Activated CD4-positive, alpha-beta T cell treated with anti-CD3 and anti-CD28 coated beads, Interleukin-10, Interleukin-2, amounts not matched to agents 100 ng/mL and 50 ng/mL, durations not matched to agents 16 hours and 8 hours (primary cell): ENCODE measurements at places on chromosomes 2 and 18.

GRCh38 chr2:231323316-231323715 is 72.2 kb upstream of the B3GNT7 start:
- DNase-seq = no peak

GRCh38 chr2:68537809-68538208 is 70.4 kb downstream of the APLF start:
- peak; percentile 66 for DNase-seq

DNA sequence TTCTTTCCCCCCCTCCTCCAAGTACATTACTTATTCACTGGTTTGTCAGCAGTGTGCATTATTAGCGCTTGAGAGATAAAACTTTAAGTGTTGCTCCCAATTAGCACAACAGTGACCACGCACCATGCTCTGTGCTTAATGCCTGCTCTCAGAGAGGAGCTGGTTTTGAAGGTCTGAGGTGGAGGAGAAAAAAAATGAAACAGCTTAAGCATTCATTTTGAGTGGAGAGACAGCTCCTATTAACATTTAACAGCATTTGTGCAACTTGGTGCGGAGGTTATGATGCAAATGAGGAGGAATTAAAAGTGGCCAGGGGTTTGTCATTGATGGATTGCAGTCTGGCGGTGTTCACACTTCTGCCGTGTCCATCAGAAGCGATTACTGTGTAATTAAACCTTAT is 141.8 kb downstream of the FIGN start:
- no peak for DNase-seq

DNA sequence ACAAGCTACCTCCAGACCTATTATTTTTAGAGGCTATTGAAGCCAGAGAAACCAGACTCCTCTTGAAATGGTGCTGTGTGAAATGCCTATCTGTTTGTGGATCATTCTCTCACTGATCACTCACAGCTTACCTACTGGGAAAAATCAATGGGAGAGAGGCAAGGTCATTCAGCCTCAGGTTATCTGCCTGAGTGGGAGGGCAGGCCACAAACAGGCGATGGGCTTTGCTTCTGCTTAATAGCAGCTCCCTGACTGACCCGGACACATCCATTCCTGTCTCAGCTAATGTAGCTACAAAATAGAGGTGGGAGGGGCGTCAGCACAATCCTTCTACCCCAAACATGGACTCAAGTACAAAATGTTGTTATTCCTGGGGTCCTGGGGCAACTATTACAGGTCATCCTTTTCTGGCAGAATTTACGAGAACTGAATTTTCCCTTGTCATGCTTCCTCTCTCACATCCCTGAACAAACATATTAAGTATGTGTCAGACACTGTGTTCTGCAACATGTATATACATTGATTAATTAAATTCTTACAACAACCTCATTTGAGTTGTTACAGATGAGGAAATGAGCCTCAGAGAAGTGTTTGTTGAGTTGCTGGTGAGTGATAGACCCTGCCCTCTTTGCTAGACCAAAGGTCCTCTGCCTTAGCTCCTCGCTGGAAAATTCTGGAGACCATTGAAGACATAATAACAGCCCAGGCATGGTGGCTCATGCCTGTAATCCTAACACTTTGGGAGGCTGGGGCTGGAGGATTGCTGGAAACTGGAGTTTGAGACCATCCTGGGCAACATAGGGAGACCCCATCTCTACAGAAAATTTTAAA is 60.5 kb downstream of the CDK15 start:
- no peak for DNase-seq

- DNase-seq = no peak
These were observed 828.2 kb downstream of the RNF144A start for GRCh38 chr2:7745369-7745768.

GRCh38 chr2:184644685-184645084 is 46.4 kb downstream of the ZNF804A start:
- DNase-seq = no peak

- peak; percentile 41 for DNase-seq
These were observed 24.5 kb downstream of the CYP27A1 start for GRCh38 chr2:218806346-218806978.

DNA sequence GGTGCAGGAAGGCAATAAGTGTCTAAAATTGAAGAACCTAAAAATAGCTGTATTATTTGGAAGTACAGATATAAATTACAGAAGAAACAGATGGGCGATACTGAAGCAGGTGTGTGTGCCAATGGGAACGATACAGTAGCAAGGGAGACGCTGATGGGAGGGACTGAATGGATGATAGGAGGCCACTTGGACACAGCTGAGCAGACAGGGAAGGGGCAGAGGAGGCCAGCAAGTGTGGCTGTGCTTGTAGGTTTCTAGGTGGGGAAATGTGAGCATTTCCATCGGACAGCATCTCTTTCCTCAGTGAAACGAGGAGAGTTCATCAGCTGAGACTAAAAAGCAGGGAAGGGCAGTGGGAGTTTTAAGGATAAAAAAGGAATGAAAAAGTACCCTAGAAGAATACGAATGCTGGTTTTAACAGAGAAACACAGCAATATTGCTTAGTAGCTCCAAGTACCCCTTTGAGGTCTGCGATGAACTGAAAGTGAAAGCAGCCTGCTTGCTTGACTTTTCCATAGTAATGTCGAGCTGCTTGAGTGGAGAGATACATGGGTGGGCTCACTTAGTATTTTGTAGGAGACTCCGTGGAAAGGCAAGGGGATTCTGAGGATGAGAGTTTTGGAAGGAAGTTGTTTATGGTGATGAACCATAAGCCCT is 91.7 kb upstream of the EPC2 start:
- peak; percentile 42 for DNase-seq

DNA sequence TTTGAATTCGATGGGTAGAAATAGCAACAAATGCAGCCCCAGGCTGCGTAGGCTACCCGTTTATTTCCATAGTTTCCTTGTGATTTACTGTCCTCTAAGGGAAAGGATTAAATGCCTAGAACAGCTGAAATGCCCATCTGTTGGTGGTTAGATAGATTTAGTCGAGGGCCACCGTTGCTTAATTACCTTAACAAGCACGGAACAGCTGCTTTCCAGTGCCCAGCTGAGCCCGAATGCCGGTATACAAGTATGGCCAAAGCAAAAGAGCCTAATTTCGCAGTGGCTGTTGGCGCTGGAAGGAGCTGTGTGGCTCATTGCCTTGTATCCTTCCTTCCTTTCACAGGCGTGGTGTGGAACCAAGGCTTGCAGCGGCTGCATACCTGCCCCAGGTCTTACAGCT is 109.1 kb downstream of the CABLES1 start:
- DNase-seq = no peak

GRCh38 chr18:12254820-12255511 is 805 bp downstream of the CIDEA start:
- no peak for DNase-seq

- DNase-seq = peak; percentile 64
These were observed 24.7 kb upstream of the PNPT1 start for GRCh38 chr2:55718165-55719008.

DNA sequence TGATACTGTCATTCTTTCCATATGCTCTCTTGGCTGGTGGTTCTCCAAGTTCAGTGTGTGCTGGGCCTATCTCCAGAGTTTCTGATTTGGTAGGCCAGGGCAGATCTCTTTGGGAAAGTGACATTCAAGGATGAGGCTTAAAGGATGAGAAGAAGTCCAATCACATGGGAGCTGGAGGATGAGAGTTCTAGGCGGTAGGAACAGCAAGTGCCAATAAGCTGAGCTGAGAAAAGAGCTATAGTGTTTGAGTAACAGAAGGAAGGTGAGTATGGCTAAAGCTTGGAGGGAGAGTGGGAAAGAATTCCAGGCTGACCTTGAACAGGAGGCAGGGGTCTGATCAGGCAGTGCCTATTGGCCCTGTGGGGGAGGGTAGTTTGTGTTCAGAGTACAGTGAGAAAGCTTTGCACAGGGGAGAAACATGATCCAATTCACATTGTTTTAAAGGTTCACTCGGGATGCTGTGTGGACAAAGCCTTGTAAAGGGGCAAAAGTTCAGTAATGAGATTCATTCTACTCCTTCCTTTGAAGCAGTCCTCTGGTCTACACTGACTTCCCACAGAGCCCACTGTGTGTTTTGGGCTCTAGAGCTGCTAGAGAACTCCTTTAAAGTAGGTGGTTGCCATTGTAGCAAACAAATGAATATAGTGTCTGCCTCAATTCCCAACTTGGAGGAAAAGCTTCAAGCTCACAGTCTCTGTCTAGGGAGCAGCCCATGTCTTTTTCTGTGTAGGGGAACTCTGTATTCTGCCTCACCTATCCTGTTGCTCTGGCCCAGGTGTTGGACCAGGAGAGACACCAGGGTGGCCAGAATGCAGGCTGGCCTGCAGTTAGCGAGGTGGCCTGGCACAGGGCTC is 81.8 kb downstream of the FASTKD2 start:
- DNase-seq = no peak

- DNase-seq = no peak
These were observed 1074.8 kb upstream of the CDH2 start for GRCh38 chr18:29251681-29252080.

- no peak for DNase-seq
These were observed 52.4 kb downstream of the RTN4 start for GRCh38 chr2:54997826-54998225.

DNA sequence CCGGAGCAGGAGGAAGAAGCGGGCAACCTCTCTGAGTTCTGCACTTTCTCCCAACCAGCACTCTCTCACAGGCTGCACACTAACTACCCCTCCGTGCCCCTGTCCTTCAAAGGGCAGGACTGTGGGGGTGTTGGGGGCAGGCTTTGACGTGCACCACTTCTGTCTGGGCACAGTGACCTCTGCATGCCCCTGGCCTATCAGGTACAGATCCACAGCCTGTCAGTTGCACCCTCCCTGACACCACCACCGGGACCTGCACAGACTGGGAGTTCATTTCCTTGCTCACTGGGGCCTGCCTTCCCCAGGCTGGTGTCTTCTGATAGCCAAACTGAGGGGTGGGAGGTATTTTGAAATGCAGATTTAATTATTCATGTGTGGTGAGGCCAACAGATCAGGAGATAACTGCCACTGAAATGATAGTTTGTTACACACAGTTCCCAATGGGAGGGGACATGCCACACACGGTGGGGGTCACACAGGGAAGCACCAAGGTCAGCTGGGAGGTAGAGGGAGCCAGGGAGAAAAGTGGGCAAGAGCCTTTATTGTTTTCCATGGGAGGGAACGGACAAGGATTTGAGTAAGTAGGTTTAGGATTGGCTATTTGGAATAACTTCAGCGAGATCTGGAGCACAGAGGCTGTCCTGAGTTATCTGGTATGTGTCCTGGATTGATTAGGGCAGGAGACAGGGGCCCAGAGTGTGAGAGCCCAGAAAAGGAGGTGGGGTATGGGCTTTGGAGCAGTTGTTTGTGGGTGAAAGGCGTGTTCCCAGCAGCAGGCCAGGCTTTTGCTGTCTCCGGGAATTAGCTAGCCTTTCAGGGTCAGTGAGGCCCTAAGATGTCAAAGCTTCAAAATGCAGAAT is 251.6 kb downstream of the AFF3 start:
- no peak for DNase-seq

DNA sequence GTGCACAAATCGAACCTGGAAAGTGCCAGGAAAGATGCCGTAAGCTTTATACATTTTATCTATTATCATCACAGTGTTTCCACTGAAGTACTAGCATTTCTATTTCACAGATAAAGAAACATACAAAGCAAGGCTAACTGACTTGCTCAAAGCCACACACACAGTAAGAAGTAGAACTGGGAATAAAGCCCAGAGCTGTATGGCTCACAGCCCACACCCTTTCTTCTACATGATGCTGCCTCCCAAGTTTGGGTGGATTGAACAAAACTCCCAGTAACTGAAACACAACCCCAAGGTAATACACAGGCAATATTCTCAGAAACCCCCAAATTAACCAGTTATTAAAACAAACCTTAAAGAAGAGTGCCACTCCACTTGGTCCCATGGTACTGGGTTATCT is 11.2 kb downstream of the SAP130 start:
- DNase-seq = no peak

DNA sequence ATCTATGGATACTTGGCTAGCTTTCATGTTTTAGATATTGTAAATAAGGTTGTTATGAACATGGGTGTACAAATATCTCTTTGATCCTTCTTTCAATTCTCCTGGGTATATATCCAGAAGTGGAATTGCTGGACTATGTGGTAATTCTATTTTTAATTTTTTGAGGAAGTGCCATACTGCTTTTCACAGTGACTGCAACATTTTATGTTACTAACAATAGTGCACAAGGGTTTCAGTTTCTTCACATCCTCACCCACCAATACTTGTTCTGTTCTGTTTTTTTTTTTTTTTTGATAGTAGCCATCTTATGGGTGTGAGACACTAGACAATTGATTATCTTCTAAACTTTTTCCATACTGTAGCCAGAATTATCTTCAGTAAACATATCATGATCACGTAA is 17.3 kb upstream of the NEUROD1 start:
- no peak for DNase-seq
